ENCODE measurements at places on chromosomes 12 and 14.

DNA sequence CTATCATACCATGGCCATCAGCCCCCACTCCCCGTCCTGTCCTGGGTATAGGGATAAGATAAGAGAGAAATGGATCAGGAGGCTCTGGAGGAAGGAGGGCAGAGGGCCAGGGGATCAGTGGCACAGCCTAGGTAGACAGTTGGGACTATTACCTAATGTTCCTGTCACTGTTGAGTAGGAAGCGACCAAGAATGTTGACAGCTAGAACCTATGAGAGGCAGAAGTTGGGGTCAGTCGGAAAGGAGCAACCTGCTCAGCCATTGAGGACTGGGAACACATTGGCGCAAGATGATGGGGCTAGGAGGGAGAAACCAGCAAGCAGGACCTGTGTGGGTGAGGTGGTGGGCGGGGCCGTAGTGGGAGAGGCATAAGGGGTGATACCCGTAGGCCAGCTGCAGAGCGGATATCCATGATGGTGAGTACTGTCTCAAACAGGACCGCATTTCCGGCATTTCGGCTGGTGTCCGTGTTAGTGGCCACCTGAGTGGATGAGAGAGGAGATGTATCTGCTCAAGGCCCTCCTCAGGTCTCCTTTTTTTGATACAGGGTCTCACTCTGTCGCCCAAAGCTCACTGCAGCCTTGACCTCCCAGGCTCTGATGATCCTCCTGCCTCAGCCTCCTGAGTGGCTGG, 3.3 kb downstream of the AP1G2 start:
- DNase-seq: no peak

- DNase-seq: no peak
These were observed 31.1 kb downstream of the MAPKAPK5 start for GRCh38 chr12:111873113-111873512.

DNA sequence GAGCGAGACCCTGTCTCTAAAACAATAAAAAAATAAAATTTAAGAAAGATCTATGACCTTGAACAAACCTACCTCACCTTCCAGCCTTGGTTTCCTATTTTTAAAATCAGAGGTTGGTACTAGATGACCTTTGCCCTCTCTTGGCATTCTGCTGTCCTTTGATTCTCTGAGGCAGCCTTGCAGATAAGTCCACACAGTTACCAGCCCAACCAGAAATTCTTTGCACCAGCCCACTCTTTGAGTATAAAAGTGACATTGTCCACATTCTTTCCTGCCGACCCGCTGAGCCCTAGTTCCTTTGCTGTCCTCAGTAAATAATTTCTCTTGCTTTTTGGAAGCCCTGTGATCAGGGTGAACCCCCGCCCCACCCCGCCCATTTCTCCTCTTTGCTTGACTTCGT, 150.4 kb downstream of the PHETA1 start:
- DNase-seq: no peak

DNA sequence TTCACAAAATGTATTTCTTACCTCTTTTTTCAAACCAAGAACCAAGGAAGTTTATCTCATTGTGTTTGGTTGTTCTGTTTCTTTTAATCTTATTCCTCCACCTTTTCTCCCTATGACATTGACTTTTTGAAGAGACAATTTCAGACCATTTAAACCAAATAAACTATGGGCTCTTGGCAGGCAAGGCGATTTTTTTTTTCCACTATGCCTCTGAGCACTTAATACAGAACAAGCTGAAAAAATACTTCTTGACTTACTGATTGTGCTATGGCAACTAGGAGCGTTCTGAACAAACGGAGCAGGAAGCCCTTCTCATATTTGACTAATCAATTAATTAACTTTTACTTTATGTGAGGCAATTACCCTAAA, 98.0 kb downstream of the ZNF664 start:
- DNase-seq: no peak

- no peak for DNase-seq
These were observed 34.7 kb downstream of the TNFAIP2 start for GRCh38 chr14:103157969-103158368.

GRCh38 chr14:98665007-98665406, 607.0 kb downstream of the BCL11B start:
- DNase-seq: no peak

DNA sequence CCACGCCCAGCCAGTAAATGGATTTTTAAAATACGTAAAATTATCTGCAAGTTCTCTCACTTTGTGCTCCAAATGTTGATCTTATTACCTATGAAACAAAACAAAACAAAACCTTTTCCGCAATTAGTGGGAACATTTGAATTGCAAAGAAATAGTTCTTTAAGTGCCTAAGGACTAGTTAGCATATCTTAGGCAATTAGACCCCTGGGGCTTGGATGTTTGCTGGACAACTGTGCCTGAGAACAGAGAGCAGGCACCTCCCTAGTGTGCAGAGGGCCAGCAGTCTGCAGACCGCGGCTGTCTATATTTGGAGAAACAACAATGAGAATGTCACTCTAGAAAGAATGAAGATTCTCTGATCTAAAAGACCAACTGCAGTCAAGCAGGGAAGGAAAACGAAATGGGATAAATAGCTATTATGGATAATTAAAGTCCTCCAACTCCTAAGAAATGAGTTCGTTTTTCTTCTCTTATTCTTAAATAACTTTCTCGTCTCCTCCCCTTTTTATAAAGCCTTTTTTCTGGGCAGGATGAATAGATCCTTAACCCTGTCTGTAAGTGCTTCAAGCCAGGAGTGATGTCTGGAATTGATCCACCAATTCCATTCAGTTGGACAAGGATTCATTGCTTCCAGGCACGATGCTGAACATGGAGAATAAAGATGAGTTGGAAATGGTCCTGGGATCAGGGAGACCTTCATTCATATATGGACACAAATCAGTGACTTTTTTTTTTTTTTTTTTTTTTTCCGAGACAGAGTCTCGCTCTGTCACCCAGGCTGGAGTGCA, 16.2 kb downstream of the SLC17A8 start:
- no peak for DNase-seq

DNA sequence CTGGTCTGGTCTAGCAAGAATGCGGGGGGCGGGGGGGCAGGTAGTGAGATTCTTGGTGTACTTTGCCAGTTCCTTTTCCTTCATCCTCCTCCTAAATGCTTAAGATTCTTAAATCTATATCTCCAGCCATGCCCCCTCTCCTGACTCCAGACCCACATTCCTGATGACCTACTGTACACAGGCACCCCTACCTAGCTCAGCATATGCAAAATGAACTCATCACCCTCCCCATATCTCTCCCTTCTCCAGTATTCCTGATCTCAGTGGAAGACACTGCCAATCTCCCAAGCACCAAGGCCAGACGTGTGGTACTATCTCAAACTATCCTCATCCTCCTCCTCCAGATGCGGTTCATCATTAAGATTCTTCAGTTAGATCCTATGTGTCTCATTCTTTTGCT, 215.8 kb downstream of the SPTSSA start:
- no peak for DNase-seq

- DNase-seq: no peak
These were observed 53.6 kb downstream of the CHST11 start for GRCh38 chr12:104510145-104510872.

DNA sequence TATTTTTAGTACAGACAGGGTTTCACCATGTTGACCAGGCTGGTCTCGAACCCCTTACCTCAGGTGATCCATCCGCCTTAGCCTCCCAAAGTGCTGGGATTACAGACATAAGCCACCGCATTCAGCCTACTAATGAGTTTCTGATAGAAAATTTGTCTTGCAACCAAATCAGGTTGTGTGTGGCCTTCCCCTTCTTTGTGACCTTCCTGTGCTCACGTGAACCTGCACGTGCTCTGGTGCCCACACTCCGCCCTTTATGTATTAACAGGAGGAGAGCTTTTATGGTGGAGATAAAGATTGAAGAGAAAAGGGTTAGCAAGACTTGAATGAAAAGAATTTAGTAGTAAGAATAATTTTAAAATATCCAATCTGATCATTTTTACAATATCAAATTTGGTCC, 343.5 kb upstream of the TMEM132C start:
- no peak for DNase-seq

Data from esophagus squamous epithelium (tissue), 5 donors.